Activated effector memory CD4-positive, alpha-beta T cell treated with anti-CD3 and anti-CD28 coated beads, Interleukin-2, amount 50 U/mL, for 16 hours (primary cell): ENCODE measurements at places on chromosomes 2 and 18.

GRCh38 chr2:237134321-237135230 lies 48.9 kb downstream of the COPS8 start:
- no peak for DNase-seq

GRCh38 chr2:163757814-163758213 lies 22.0 kb upstream of the FIGN start:
- no peak for DNase-seq

GRCh38 chr2:231803501-231804138 lies 17.4 kb downstream of the COPS7B start:
- DNase-seq, result no peak

DNA sequence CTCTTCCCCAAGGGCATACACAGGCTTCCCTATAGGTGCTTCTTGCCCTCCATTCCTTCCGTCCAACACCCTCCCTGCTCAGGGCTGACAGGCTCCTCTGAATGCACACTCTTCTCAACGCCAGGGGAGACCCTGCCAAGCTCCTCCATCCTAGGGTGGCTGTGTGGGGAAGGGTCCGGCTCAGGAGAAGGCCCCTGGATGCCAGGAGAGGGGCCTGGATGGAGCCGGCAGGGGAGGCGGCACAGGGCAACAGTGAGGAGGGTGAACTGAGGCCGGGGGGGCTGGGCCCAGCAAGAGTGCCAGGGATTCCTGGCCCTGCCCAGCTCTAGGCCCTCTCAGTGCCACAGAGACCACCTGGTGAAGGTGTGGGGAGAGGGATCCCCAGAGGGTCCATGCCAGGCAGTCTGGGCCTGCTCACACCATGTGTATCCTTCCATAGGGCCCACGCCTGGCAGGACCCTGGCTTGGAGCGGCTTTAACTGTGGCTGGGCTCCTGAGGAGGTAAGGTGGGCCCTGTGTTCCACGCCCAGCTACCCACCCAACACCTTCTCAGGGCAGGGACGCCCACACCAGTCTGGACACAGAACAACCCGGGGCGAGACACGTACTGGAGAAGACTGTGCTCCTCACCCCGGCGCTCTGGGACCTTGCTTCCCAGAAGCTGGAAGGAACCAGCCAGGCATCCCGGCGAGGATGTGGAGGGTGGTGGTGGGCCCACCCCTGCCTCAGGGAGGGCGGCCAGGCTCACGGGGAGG lies 26.6 kb downstream of the HS6ST1 start:
- DNase-seq, result no peak

DNA sequence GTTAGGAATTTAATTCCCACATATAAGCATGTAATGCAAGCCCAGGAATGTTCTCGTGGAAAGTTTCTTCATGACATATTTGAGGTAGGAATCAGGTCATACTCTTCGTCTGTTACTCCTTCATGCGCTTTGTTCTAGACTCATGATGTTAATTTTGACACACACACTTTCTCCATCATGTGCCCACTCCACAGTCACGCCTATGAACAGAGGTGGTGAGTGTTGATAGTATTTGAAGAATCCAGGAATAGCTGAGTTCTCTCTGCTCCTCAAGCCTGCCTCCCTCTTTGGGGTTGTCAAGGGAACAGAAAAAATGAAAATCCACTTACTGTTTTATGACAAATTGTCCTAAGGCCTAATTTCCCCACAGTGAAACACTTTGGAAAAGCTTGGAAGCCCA lies 117.3 kb upstream of the SERPINE2 start:
- DNase-seq, result no peak

DNA sequence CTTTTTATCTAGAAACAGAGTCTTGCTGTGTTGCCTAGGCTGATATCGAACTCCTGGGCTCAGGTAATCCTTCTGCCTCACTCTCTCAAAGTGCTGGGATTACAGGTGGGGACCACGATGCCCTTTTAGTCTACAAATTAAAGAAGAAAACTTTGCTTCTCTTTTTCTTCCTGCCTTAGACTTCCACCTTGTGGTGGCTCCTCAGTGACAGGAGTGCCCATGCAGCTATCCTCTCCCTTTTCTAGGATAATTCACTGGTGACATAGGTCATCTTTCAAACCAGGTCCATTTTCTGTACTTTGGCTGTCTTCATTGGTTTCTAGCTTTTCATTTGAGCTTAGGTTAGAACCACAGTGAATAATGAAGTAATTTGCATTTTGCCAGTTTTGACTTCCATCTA lies 13.6 kb downstream of the DCAF17 start:
- DNase-seq, result no peak

GRCh38 chr2:99694331-99694730 lies 204.5 kb upstream of the REV1 start:
- no peak for DNase-seq

GRCh38 chr2:205720451-205720902 lies 38.2 kb downstream of the NRP2 start:
- no peak for DNase-seq

- DNase-seq, result no peak
Measured at GRCh38 chr2:118121101-118121500, 32.8 kb downstream of the INSIG2 start.

- DNase-seq, result no peak
Measured at GRCh38 chr2:96254571-96254970, 11.2 kb downstream of the TMEM127 start.

- DNase-seq, result peak; percentile 90
Measured at GRCh38 chr2:217789003-217789735, 213.6 kb downstream of the TNS1 start.

DNA sequence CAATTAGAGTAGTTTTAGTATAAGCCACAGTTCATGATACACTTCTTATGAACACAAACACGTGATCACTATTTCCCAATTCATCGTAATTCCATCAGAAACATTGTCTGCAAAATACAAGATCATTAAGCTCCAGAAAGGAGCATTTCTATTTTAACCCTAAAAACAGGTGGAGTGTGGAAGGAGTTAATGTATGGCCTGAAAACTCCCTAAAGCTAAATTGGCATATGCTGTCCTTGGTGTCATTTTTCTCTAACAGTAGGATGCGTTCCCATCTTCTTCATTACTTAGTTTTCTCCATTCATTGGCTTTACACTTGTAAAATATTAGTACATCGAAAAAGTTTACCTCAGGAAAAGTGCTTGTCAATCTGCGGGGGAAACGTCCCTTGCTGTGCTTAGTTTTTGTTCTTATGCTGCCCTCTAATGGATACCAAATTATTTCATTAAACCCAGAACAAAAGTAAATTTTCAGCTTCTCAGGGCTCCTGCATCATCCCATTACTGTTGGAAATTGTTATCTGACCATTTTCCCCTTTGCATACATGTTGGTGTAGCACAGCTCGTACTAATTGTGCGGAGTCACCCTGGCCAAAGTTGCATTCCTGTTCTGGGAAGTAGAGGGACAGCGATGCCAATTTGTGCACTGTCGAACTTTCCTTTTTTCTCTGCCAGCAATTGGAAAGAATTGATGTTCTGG lies 153.4 kb downstream of the GPD2 start:
- DNase-seq, result no peak

DNA sequence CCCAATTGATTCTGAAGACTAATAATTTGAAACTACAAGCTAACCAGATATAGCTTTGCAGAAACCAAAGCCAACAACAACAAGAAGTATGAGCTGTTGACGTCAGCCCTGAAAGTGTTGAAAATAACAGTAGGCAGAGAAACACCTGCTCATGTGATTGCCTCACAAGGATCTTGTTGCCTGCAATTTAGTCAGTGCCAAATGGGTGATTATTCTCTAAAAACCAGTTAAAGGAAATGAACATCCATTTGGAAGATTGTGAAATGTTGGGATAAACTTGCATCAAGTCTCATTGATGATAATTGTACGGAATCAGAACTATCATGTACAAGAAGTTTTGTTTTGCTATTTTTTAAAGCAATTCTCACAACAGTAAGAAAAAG lies 2.8 kb downstream of the CYTIP start:
- DNase-seq, result no peak

DNA sequence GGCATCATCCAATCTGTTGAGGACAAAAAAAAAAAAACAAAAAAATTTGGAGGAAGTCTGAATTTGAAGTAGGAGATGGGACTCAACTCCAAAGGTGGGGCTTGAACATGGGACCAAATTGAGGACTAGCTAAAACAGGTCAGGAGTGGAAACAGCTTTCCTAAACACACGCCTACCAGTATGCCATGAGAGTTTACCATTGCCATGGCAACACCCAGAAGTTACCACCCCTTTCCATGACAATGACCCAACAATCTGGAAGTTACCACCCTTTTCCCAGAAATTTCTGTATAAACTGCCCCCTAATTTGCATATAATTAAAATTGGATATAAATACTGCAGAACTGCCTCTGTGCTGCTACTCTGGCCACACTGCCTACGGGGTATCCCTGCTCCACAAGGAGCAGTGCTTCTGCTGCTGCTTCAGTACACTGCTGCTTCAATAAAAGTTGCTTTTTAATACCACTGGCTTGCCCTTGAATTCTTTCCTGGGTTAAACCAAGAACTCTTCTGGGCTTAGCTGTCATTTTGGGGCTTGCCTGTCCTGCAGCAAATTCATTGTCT lies 73.3 kb upstream of the FSIP2 start:
- no peak for DNase-seq

DNA sequence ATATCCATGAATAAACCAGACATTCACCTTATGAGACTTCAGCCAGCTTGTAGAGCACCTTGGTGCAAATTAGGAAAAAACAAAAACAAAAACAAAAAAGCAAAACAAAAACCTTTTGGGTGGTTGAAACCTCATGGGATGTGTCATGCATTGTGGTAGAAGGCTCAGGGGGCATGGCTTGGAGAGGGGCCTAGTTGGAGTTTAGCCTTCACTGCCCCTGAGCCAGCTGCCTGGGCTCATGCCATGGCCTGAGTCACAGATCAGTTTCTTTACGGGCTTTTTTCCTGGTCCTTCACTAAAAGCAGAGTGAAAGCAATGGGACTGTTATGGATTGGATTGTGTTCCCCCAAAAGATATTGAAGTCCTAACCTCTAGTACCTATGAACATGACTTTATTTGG lies 22.0 kb upstream of the DAPL1 start:
- no peak for DNase-seq

- DNase-seq, result no peak
Measured at GRCh38 chr2:161857920-161858319, 216.1 kb downstream of the DPP4 start.

DNA sequence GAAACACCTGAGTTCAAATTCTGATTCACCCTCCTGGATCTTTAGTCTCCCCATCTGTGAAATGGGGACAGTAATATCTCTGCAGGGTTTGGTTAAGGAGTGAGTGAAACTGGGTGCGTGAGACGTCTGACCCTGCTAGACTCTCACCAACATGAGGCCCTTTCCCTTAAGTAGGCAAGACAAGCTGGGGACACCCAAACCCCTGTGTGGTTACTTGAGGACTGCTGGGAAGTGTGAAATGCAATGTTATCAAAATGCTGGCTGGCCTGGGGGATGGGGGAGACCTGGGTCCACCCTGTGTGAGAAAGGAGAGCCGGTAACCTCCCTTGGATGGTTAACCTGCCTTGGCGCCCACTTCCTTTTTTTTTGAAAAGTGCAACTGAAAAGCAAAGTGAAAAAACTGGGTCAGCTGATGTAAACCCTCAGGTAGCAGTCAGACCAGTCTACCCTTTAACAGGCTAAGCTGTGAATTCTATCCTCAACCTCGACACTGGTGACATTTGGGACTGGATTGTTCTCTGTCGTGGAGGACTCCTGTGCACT lies 82.3 kb downstream of the INPP5D start:
- DNase-seq, result peak; percentile 62

- DNase-seq, result no peak
Measured at GRCh38 chr2:43846140-43846793, 7.5 kb downstream of the ABCG8 start.

DNA sequence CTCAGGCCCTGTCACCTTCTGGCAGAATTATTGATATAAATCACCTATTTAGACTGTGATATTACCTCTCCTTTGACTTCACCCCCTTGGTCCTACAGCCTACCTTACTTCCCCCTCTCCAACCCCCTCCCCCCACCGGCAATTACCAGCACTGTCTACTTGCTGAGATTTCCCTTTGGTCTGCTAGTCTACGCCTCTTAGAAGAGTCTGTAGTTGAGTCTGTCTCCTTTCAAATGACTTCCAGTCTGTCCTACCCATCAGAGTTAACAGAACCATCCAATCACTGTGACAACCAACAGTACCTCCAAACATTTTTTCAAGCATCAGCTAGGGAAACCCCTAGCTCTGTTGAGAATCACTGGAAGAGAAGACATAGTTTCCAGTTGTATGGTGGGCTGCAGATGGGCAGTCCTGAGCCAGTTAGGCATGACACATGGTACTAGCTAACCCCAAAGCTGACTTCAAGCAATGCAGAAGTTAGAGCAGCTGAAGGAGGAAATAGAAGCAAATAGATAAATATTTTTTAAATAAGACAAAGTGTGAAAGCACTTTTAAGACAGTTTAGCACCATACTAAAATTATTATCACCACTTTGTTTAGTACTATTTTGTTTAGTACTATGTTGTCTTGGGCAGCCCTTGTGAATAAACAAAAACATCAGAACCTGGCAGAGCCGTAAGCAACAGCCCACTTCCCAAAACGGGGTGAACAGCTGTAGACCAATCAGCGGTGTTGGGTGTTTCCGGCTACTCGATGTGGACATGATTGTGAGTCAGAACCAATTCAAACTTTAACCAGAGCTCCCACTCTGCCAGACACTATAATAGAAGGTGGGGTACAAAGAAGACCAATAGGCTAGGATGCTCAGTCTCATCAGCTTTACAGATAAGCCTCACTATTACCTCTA lies 2.7 kb upstream of the ASNSD1 start:
- DNase-seq, result no peak

DNA sequence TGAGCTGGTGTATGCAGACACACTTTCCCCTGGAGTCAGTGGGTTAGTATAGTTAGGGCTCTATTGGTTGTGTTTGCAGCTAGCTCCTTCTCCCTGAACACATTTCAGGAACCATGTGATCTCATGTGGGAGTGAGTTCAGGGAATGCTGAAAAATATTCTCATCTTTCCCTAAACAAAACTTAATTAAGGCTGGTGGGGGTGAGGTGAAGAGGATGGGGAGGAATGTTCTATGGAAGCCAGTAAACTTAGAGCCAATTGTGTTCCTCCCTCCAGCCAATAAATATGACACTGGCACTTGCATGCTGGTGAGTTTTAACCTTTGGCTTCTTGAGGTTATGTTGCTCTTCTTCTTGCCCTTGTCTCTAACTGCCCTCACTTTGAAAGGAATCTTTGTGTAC lies 952 bp downstream of the MGAT5 start:
- no peak for DNase-seq

GRCh38 chr18:40855661-40856060 lies 1099.4 kb upstream of the PIK3C3 start:
- DNase-seq, result no peak
